ENCODE measurements at places on chromosomes 7 and 10. TPM values are rescaled to one million over a fixed set of nuclear protein-coding genes. Genes with fewer than 3 reads are reported as not detected.

Gene ZNF727
- total RNA-seq, result 0.30 TPM

Gene CREB5
- total RNA-seq, result 52.7 TPM

Gene ITPRID1
- 1.8 TPM for total RNA-seq

Gene CNPY1
- 0.10 TPM for total RNA-seq

Gene DOCK1
- 80.8 TPM for total RNA-seq

Gene LRRD1
- 0.30 TPM for total RNA-seq

Gene SPAG6
- total RNA-seq, result not detected

Gene COL1A2
- total RNA-seq, result 8,355 TPM

Gene SFXN4
- total RNA-seq, result 11.4 TPM

Gene PNLIPRP1
- total RNA-seq, result not detected

Gene ANKRD30A
- total RNA-seq, result 0.30 TPM

Gene FGF8
- not detected for total RNA-seq

DNA sequence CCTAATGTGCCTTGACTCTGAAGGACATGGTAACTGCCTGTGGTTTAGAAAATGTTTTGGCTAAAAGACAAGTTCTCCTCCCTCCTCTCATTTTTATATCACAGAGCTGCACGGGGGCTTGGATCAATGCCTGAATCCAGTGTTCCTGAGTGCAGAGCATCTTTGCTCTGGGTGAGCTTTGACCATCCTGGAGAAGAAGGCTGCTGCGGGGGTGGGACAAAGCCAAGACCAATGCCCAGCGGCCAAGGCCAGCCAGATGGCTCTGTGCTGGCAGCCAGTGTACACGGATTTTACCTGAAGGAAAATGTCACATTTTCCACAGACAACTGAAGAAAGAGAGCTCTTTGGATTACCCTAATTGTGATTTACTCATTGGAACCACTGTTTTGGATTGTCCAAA, 102.0 kb upstream of the TARP start:
- no peak for DNase-seq

- DNase-seq, result no peak
These were observed 654.6 kb upstream of the GALNT17 start for GRCh38 chr7:70477036-70478010.

DNA sequence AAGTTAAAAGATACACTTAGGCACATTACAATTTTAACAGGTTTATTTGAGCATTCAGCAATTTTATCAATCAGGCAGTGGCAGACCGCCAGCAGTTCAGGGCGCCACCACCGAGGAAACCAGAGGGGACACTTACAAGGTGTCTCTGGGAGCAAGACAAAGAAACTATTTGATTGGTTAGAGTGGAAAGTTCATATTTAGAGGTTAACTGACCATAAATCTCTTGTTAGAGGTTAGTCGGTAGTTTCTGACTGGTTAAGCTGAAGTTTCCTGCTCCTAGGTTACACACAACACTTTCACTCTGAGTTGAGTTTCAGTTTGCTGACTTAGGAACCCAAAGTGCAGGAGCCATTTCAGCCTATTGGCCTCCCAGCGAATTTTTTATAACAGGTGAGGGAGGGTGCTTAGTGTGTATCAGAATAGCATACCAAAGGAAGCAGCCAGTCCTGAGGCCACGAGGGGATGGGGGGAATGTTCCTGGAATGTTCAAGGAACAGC, 10.8 kb upstream of the PVRIG start:
- no peak for DNase-seq

- DNase-seq, result no peak
These were observed 20.4 kb downstream of the ZNF365 start for GRCh38 chr10:62394556-62395018.

GRCh38 chr7:51314726-51315125, 1.9 kb downstream of the COBL start:
- no peak for DNase-seq

GRCh38 chr10:84267503-84268126, 22.8 kb downstream of the RGR start:
- no peak for DNase-seq

DNA sequence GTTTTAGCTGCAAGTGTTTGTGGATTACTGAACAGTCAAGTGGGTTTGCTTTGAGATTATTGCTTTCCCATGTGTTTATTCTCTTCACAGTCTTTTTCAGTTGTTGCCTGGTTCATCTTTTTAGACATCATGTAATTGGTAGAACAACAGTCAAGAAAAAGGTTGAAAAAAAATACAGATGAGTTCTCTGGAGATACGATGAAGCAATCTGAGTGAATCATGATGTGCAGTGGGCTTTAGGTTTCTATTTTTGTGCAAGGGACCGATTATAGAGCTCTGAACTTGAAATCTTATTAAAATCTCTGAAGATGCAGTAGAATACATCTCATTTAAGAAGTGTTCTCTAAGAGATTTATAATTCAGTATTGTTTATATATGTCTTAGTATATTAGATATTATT, 145.7 kb downstream of the SDK1 start:
- DNase-seq, result no peak

DNA sequence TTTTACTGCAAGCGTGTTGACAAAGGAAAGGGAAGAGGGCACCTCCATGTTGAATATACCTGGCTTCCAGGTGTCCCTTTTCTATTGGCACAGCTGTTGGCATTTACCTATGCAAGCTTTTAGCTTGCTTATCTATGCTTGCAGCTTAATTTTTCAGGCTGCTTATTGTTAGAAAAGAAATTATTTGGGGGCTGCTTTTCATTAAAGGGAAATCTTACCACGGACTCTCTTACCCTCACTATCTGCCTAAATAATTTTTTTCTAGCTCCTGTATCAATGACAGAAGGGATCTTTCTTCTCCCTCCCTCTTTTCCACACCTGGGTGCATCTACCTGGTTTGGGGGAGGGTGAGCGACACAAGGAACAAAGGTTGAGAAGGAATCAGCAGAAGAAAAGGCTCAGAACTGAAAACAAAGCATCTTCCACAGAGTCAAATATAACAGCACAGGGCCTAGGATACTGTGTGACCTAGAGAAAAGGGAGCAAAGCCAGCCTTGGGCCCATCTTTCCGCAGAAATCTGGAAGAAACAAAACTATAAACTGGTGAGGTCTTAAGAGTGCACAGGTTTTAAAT, 15.2 kb upstream of the GJC3 start:
- DNase-seq, result no peak

DNA sequence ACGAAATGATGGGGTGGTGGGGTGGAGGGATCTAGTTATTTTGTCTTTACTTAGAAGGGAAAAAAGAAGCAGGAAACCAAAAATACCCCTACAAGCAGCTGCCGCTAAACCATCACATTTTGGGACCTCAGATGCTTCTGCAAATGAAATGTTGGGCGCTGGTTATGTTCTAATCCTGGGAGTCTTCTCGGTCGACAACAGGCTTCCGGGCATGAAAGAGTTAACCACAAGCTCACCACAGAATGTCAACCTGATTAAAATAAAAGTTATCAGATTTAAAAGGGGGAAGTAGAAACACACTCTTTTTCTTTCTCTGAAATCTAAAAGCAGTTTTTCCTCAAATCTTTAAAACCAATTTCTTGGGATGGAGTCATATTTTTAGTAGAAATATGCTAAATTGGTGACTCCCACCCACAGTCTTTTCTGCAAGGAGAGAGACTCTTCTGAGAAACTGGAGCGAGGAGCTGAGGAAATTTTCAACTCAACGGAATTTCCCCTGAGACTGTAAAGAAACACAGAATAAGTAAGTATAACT, 16.8 kb downstream of the IL2RA start:
- no peak for DNase-seq

GRCh38 chr10:88500656-88501055, 82.5 kb downstream of the RNLS start:
- DNase-seq, result no peak

- no peak for DNase-seq
These were observed 6.9 kb downstream of the CREM start for GRCh38 chr10:35133586-35133985.

DNA sequence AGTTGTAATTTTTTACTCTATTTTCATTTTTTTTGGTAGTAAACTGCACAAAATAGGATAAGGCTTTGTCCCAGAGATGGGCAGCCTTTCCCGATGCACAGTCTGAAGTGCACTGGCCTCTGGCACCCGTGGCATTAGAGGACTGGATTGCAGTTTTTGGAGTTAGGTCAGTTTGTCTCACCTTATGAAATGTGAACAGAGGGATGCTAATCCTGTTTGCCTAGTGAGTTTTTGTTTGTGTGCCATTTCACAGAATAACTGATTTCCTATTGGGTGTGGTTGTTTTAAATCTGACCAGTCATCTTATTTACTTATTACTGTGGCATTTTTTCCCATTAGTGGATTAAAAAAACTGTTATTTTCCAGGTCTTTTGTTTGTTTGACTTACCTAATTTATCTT, 109.5 kb upstream of the GATA3 start:
- DNase-seq, result no peak

DNA sequence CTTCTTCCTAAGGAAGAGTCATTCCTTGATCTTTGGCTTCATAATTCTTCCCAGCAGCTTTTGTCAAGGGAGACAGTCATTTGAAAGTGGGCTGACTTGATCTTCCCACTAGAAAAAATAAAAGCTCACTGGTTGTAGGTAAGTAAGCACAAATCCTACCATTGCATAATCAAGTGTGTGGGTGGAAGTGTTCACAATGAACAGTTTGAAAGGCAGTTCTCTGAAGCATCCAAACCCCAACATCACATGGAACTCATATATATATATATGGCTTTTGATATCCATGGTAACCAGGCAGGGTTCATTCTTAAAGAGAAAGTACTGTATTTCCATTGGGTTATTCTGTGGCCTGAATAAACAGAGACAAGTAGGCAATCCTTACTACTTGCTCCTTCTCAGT, 51.6 kb downstream of the ARMH3 start:
- no peak for DNase-seq

- DNase-seq, result no peak
These were observed 229.8 kb downstream of the DNAJB6 start for GRCh38 chr7:157566631-157567006.

DNA sequence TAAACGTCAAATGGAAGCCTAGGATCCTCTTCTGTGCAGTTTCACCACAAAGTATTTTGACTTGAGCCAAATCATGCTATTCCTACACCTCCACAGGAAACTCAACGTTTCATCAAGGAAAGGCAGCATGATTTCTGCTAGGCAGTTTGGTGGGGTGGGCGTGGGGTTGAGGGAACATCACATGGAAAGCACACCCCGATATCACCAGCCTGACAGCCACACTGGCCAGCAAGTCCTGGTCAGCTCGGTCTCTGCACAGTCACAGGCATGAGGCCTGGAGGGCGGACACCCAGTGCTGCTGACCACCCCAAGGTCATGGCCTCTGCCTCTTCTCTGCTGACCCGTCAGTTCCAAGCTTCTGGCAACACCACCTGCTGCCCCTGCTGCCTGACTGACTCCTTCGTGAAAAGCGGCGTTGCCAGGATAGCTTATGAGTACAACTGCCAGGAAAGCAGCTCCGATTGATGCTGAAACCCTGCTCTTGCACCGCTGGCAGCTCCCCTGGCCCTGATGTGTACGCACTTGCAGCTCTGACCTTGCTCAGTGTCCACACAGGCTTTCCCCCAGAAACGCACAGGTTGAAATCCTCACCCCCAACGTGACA, 171.5 kb downstream of the DIP2C start:
- no peak for DNase-seq

GRCh38 chr7:47451851-47452205, 130.1 kb downstream of the TNS3 start:
- DNase-seq, result no peak

- DNase-seq, result no peak
These were observed 8.2 kb upstream of the CFAP69 start for GRCh38 chr7:90236721-90237289.

GRCh38 chr10:114626841-114627240, 31.2 kb downstream of the ABLIM1 start:
- DNase-seq, result no peak

DNA sequence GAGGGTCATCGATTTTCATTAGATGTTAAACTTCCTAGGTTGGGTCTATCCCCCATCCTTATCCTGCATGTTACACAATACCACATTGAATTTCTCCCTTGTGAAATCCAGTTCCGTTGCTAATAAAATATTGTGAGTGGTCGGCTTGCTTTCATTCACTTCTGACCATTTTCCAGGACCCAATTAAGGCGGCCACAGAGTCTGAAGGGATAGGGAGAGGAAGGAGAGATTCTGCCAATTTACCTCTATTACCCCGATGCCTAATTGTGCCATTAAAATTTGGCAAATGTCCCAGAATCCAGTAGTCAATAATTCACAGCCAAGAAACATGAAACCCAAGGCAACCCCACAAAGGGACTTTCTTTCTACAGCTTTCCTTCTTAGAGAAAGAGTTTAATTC, 129.9 kb downstream of the IPMK start:
- no peak for DNase-seq

- DNase-seq, result no peak
These were observed 424.1 kb upstream of the NPVF start for GRCh38 chr7:25652366-25652765.

All from skin of body (tissue), 3 donors.